ENCODE measurements at places on chromosomes 3 and 15.
A peak's percentile ranks its signal among the peaks of the same experiment; 100 is the strongest.

DNA sequence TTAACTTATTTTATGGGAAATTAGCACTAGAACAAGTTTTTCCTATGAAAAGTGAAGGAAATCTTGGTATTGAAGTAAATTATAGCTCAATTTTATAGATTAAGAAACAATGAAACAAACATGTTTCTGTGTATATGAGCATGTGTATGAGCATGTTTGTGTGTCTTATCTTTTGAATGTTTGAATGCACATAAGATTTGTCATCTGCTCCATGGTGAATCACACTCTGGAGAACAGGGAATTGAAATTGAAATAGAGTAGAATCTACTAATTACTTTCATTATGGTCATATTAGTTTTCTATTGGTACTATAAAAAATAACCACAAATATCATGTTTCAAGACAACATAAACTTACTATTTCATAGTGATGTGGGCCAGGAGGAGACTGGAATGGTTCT is 646.6 kb downstream of the OTOL1 start:
- no peak for DNase-seq

- DNase-seq = no peak
Observed at GRCh38 chr3:9590282-9590791, 36.7 kb upstream of the LHFPL4 start.

DNA sequence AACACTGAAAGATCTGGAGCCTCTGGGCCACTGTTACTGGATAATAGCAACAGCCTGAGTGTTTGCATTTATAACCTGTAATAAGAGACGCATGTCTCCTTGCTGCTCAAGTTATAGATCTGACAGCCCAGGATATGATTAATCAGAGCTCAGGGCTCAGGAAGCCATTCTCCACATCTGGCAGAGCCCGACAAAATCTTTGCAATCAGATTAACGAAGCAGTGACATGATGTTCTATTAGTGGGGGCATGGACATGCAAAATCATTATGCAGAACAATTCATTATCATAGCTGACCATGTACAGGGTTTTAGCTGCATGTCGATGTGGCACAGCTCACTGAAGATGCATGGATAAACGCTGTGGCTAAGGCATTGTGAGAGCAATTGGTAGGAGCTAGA is 730.3 kb downstream of the ZNF385D start:
- no peak for DNase-seq

- DNase-seq = no peak
Observed at GRCh38 chr15:74727727-74728126, 2.4 kb upstream of the CYP1A1 start.

DNA sequence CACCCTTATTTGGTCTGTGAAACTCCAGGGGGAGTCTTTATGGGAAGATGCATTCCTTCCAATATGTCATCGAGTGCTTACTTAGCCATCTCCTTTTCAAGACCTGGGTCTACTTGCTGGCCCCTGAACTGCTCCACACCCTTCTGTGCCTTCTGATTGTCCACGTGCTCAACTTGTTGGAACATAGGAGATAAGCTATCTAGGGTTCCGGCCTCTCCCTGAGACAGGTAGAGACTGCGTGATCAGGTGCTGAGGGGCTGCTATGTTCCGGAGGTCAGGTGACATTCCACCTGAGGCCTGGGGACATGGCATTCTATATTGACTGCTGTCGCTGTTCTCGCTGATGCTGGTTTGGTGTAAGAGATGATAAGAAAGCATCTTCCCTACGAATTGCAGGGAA is 65.6 kb downstream of the ATP1B3 start:
- DNase-seq = no peak

- DNase-seq = no peak
Observed at GRCh38 chr15:68691705-68692104, 112.9 kb downstream of the CORO2B start.

DNA sequence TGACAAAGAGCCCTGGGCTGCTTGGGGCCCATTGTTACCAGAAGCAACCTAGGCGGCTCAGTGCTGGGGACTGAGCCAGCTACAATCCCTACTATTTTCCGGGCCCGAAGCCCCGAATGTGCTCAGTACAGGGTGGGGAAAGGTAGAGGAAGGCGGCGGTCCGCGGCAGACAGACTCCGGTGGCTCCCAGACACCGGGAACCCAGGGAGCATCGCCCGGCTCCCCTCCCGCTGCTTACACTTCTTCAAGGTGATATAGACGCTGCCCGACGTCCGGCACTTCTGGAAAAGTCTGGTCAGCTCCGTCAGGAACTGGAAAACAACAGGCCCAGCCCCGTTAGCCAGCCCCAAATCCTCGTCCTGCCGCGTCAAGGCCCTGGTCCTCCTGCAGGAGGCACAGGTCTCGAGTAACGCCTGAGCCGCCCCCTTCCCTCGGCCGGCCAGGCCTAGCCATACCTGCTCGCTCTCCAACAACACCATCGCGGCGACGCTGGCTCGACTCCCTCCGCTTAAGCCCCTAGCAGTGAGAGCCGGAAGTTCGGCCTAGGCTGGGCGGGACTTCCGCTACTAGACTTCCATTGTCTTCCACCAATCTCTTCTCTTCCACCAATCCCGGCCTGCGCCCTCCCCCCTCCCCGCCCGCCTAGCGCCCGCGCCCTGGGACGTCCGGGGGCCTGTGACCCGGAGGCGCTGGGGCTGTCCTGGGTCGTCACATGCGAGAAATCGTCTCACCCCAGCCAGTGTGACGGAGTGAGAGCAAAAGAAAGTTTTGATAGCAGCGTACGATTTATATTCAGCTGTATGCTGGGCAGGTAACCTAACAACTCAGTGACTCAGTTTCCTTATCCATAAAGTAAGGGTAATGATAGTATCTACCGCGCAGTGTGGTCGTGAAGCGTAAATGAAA is at the start of gene SRP14:
Gene SRP14 (minus strand): TSS at position 544 of the 906 bp plus-strand sequence. CDS start 65 bp downstream, at position 479.
- peak; percentile 83 for DNase-seq

GRCh38 chr3:11555211-11555782 is 88.4 kb downstream of the VGLL4 start:
- DNase-seq = no peak

DNA sequence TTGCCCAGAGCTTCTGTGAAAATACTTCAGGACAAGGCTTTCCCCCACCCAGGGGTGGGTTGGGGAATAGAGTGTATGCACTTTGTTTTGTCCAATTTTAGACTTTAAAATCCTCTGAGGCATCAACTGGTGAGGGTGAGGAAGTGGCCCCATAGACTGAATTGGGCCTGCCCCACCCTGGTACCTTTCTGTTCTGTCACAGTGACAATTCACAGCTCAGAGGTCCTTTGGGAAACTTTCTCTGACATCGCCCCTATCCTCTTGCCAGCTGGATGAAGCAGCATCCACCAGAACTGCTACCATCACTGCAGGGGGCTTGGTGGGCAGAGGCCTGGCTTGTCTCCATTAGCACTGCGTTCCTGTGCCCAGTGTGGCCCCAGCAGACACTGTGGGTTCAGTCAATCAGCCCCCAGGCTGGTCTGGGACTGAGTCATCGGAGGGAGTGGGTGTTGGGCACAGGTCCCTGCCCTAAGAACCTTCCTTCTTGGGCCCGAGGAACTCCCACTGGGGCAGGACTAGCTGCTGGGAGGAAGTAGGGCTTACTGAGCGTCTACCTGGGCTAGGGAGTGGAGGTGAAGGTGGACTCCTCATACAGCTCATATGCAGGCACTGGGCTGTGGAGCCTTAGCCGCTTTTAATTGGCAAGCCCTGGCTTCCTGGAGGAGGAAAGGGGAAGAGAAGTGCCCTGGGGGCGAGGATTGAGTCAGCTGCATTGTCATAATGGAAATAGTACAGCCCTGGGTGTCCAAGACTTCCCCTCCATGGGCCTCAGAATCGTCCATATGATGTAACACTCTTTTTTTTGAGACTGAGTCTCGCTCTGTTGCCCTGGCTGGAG is 1.5 kb upstream of the PPM1M start:
- peak; percentile 64 for DNase-seq

DNA sequence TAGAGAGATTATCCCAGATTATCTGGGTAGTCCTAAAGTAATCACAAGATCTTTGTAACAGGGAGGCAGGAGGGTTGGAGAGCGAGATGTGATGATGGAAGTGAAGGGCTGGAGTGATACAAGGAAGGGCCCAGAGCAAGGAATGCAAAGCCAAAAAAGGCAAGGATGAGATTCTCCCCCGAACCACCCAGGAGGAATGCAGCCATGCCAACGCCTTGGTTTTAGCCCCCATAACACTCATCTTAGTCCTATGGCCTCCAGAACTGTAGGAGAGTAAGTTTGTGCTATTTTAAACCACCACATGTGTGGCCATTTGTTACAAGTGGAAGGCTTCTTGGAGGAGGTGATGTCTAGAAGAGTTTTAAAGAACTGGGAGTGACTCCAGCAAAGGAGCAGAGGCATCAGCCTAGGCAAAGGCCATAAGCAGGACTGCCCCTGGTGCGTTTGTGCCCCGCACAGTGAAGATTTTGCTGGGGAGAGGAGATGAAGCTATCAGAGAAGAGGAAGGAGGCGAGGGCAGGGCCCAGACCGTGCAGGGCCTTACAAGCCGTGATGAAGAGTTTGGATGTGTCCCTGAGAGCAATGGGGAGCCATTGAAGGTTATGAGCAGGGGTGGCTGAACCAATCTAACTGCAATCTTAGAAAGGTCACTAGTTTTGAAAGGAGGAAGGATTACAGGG is 25.3 kb upstream of the CORO2B start:
- no peak for DNase-seq

DNA sequence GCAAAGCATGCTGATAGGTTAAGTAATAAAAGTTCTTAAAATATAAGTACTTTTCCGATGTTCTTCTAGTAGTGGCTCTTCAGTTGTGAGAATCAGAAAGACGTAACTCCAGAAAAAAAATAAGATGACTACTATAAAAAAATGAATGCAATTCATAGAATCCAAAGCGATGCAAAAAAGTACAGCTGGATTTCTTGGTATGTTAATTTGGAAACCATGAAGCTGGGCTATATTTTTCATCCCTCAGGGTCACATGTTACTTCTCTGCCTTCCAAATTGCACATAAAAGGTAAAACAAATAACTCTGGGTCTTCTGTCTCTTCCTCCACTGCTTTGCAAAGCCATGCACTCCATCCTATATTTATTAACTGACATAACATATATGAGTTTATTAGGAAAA is 843.9 kb upstream of the DPPA4 start:
- DNase-seq = no peak

DNA sequence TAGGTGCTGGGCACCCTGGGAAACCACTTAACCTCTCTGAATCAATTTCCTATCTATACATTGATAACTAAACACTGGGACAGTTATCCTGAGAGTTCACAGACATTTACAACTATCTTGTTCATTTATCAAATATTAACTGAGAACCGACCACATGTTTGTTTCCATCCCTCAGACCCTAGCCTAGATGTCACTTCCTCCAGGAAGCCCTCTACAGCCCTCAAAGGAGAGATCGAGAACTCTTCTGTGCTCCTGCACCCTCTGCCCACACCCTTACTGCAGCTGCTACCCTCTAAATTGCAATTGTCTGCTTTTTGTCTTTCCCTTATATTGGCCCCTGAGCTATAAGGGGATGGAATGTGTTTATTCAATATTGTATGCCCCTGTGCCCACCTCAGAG is 46.1 kb downstream of the SRGAP3 start:
- no peak for DNase-seq

- no peak for DNase-seq
Observed at GRCh38 chr3:46615976-46616375, 3.7 kb downstream of the FAM240A start.

DNA sequence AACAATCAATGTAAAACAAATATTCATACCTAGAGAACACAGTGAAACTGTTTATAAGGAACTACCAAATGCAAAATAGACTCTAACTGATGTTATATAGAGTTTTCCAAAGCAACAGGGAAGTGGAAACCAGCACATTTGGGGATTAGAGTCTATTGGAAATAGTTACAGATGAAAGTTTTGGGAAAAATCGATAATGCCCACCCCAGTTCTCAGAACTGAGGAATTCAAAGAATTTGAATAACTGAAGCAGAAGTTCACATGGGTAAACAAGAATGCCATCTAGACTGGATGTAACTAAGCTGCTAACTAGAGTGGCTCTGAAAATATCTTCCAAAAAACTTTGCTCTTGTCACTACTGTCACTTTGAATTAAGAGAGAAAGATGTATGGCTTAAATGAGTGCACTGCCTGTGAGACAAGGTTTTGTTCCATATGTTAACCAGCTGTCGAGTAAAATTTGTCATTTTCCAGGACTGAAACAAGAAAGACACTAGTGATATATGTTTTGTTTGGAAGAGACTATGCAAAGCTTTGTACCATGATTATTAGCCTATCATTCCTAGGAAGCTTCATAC is 9.2 kb upstream of the DENND4A start:
- no peak for DNase-seq

GRCh38 chr15:31447931-31448634 is 121.4 kb downstream of the KLF13 start:
- DNase-seq = no peak

- DNase-seq = no peak
Observed at GRCh38 chr3:31265646-31266428, 266.9 kb upstream of the STT3B start.

- DNase-seq = no peak
Observed at GRCh38 chr15:50943638-50944037, 35.2 kb downstream of the AP4E1 start.

GRCh38 chr3:119367000-119367399 is 72.8 kb downstream of the ARHGAP31 start:
- DNase-seq = no peak

GRCh38 chr15:81072551-81072950 is 61.5 kb upstream of the CFAP161 start:
- no peak for DNase-seq

DNA sequence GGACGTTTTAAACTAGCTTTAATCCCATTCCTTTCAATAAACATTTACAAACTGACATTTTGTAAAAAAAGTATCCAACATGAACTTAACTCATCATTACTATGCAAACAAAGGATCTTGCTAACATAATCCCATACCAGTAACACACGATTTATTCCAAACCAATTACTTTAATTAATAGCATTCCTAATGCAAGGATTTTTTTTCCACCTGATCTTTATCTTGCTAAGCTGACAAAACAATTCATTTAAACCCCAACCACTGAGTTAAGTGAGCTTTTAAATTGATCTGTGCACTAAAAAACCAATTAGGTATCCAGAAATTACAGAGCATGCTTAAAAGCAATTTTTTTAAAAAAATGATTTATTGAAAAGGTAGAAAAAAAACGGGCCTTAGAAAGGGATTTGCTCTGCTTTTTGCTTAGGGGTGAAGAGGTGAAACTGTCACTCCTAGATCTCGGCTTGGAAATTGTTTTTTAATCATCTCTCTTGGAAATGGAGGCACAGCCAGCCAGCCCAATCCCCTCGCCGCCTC is 1.2 kb downstream of the SH3BP5 start:
- no peak for DNase-seq

- no peak for DNase-seq
Observed at GRCh38 chr15:67685008-67685599, 140.2 kb upstream of the SKOR1 start.
